ENCODE measurements at places on chromosomes 4 and X. TPM values are rescaled to one million over a fixed set of nuclear protein-coding genes. Genes with fewer than 3 reads are reported as not detected.

The PRRG3 gene
- 5.1 TPM for total RNA-seq

- no peak for DNase-seq
These were observed 106.7 kb downstream of the PDLIM5 start for GRCh38 chr4:94558392-94558904.

The IL3RA gene
- total RNA-seq: 5.4 TPM

GRCh38 chr4:89994176-89994873 is 99.7 kb downstream of the MMRN1 start:
- no peak for DNase-seq

- DNase-seq: no peak
These were observed 63.7 kb upstream of the ARSJ start for GRCh38 chr4:114043116-114043515.

- DNase-seq: no peak
These were observed 524.9 kb upstream of the HTR2C start for GRCh38 chrX:114058988-114059418.

GRCh38 chrX:15976396-15976795 is 121.8 kb upstream of the AP1S2 start:
- DNase-seq: no peak

Measured in posterior vena cava (tissue), 2 donors.